ENCODE measurements at places on chromosomes 12 and 14.
A peak's percentile ranks its signal among the peaks of the same experiment; 100 is the strongest.

- DNase-seq, result no peak
These were observed 276.5 kb downstream of the TMEM132C start for GRCh38 chr12:128543460-128543859.

- no peak for DNase-seq
These were observed 169.5 kb upstream of the NTF3 start for GRCh38 chr12:5262450-5262849.

DNA sequence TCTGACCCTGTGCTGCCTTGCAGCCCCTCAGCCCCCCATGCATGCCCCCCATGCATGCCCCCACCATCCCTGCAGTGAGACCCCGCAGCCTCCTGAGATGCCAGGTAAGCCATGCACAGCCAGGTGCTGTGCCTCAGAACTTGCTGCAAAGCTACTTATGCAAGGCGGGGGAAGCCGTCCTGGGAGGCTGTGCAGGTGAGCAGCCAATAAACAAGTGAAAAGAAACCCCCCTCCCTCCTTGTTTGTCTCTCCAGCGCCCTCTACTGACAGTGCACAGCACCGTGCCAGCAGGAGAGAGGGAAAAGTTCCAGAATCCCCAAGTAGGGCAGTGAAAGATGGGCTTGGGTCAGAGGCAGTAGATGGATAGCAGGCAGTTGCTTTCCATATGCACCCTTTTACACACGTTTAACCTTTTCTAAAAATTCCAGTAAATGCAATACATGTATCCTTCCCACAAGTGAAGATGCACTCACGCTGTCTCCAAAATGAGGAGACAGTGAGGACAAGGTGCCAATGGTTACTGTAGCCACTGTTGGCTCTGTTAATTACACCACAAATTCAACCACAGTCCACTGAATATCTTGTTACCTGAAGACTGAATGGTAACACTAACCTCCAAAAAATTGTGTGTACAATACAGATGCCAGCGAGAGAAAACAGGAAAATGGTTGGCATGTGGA is 18.0 kb downstream of the TNFAIP2 start:
- peak; percentile 52 for DNase-seq

DNA sequence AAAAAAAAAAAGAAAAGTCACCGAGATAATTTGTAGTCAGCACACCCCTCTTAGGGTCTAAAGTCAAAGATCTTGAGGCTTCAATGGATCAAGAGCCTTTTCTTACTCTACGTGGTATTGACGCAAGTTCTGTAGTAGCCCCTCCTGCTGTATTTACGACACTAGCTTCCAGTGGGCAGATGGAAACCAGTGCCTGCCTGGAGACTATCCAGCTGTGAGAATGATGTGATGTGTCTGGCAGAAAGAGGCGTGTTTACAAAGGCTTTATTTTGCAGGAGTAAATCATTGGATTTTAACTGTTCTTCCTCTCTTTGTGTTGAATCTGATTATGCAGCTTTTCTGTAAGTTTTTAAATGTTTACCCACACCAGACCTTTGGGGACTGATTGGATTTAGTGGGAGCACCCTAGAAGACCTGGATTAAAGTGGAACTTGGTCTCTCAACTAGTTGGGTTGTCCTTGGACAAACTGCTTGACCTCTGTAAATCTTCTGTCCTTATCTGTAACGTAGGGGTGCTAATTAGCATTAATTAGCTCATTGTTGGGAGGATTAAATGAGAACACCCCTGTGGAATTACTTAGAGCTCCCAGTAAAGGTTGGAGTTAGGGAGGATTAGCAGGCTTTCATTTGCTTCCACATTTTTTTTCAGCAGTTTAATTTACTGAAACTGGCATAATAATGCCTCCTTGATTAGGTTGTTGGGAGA is 72.4 kb downstream of the RASSF3 start:
- no peak for DNase-seq

Data from kidney capillary endothelial cell (primary cell).